Activated CD4-positive, alpha-beta T cell treated with anti-CD3 and anti-CD28 coated beads, Interleukin-2, amount 10 ng/mL, durations not matched to agents 7 days and 5 days (primary cell): ENCODE measurements at places on chromosomes 7 and 10. TPM values are rescaled to one million over a fixed set of nuclear protein-coding genes. Genes with fewer than 3 reads are reported as not detected.

GRCh38 chr10:42937649-42938180 is 139.2 kb upstream of the RET start:
- H3K27me3 ChIP-seq: peaks cover 14% of the 10 kb centered on the region
- peaks cover 11% of the 10 kb centered on the region for H3K4me1 ChIP-seq
- no peak for DNase-seq

DNA sequence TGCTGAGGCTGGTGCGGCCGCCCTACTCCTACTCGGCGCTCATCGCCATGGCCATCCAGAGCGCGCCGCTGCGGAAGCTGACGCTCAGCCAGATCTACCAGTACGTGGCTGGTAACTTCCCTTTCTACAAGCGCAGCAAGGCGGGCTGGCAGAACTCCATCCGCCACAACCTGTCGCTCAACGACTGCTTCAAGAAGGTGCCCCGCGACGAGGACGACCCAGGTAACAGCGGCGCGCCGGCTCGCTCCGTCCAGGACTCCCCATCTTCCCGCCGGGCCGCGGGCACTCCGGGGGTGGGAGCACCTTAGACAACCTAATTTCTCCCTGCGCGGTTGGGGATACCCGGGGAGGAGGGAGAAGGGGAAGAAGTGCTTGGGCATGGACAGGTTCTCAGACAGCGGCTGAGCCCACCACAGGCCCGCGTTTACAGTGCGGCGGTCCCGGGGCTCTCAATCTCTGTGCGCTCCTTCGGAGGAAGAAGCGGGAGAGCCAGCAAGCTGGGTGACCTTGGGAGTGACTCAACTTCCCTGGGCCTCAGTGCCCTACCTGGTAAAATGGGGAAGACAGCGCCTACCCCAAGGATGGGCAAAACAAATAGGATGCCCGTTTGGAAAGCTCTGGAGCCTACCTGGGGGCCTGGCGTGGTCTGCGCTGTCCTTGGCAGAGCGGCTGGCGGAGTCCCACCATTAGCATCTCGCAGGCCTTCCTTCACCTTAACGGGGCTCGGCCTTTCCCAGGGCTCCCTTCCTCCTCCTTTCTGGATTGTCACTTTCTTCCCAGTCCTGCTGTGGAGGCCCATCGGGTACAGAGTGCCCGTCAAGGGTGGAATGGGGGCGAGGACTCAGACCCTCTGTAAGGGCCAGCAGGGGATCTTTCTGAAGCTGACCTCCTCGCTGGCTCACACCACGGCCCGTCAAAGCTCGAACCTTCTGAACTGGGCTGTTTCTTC is 852 bp downstream of the FOXI2 start:
- H3K27me3 ChIP-seq: peaks cover 38% of the 10 kb centered on the region
- H3K27ac ChIP-seq: no peak overlapping the region
- H3K36me3 ChIP-seq: no peaks in the 10 kb centered on the region
- no peak overlapping the region for H3K4me3 ChIP-seq

- H3K4me3 ChIP-seq: no peak overlapping the region
- no peaks in the 10 kb centered on the region for H3K36me3 ChIP-seq
- H3K4me1 ChIP-seq: peaks cover 3% of the 10 kb centered on the region
- peak; percentile 76 for DNase-seq
- H3K27ac ChIP-seq: no peak overlapping the region
These were observed 175.1 kb downstream of the SEPTIN7 start for GRCh38 chr7:35975851-35976454.

Gene TSPAN15
- 3.6 TPM for total RNA-seq

DNA sequence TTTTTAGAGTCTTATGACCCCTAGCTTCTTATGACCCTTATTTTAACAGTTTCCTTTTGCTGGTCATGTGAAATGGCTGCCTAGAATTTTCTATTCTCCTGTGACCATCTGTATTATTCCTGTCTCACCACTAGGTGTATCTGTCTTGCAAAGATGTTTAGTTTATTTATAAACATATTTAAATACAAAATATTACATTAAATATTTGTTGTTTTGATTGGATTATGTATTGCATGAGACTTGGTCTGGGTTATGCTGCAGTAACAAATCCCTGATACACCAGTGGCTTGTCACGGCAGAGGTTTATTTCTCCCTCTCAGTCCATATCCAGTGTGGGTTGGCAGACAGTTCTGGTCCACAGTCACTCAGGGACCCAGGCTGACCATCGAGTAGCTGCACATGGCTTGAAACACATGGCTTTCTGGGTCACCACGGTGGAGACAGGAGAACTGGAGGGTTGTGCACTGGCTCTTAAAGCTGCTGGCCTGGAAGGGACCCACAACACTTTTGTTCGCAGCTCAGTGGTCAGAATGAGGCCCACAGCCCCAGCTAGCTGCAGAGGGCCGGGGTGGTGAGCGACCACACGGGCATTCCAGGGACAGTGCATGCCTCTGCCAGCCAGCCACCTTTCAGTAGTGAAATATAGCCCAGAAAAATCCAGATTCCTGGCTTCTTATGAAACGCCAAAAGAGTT is 7.4 kb downstream of the RASSF4 start:
- no peak overlapping the region for H3K4me3 ChIP-seq
- H3K36me3 ChIP-seq: no peaks in the 10 kb centered on the region
- H3K27ac ChIP-seq: no peak overlapping the region
- peaks cover 23% of the 10 kb centered on the region for H3K4me1 ChIP-seq
- no peak for DNase-seq

DNA sequence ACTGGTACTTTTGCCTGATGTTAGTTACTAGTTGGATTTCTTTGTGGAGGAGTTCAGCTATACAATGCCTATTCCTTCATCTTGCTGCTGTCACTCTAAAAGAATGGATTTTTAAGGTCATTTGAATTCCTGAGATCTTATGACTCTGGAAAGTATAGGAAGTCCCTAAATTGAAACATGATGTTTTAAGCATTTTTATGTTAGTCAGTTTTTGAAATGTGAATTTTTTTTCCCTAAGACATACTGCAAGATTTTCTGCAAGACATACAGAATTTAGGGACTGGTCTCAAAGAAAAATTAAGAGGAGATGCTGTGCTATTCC is 355.8 kb downstream of the SUGCT start:
- H3K27ac ChIP-seq: no peak overlapping the region
- DNase-seq: no peak
- H3K4me1 ChIP-seq: no peaks in the 10 kb centered on the region
- H3K27me3 ChIP-seq: peaks cover 2% of the 10 kb centered on the region
- H3K4me3 ChIP-seq: no peak overlapping the region

Gene FRG2B
- not detected for total RNA-seq

Gene C10orf67
- not detected for total RNA-seq

DNA sequence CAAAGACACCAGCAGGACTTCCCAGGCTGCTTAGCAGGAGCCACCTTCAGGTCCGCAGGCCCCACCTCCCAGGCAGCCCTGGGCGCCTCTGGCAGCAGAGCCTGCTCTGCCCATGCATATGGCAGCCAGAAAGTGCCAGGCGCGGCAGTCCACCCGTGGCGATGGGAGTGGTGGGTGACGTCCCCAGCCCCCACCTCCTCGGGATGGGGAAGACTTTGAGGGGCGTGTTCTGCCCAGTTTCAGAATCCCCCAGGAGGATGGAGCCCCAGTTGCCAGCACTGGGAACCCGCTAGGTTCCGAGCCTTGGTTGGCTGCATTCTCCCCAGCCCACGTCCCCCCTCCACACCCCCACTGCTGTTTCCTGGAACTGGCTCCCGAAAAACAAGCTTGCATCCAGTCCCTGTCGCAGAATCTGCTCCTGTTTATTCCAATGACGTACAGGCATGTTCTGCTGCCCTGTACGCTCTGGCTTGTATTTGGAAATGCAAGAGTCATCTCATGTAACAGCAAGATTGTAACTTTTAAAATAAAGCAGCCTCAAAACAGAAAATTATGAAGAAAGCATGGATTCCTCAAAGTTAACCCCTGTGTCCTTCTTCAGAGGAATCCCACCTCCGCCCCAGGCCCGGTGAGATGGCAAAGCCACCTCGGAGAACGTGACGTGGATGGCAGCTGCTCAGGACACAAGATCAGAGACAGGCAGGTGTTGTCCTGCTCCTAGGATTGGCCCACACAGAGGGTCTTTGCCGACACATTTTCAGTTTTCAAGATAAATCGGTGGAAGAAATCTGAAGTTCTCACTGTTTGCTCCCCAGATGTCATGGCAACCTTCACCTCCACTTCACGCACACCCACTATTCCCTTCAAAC is 87.8 kb upstream of the PPP2R2D start:
- H3K27me3 ChIP-seq: no peaks in the 10 kb centered on the region
- H3K4me1 ChIP-seq: no peaks in the 10 kb centered on the region
- no peak for DNase-seq
- H3K4me3 ChIP-seq: no peak overlapping the region
- no peaks in the 10 kb centered on the region for H3K36me3 ChIP-seq

DNA sequence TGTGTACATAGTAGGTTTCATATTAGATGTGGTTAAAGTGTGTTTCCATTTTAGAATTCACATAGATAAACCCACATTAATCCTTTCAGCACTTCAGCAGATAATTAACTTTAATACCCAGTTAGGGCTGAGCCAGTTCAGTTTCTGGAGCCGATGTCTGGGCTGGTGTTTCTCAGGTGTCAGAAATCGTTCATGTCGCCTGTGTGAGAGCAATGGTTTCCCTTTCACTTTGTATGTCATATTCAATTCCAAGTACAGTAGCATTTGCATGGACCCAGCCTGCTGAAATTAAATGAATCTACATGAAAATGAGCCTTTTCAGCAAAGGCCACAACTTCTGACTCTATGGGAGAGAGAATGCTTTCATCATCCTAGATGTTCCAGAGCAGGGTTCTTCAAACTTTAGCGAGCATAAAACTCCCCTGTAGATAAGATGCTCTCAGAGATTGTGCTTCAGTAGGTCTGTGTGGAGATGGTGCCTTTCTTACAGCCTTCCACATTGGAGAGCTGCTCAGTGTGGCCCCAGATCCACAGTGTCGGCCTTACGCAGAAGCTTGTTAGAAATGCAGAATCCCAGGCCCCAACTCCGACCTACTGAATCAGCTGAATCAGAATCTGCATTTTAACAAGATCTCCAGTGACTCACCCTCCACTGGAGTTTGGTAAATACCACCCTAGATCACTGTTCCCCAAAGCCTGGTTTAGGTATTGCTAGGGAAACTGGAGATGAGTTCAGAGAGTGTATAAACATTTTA is 19.6 kb downstream of the WIPF3 start:
- peaks cover 8% of the 10 kb centered on the region for H3K4me1 ChIP-seq
- no peak for DNase-seq
- H3K4me3 ChIP-seq: peak overlapping the region; percentile 44
- H3K36me3 ChIP-seq: no peaks in the 10 kb centered on the region
- peak overlapping the region; percentile 11 for H3K27ac ChIP-seq

DNA sequence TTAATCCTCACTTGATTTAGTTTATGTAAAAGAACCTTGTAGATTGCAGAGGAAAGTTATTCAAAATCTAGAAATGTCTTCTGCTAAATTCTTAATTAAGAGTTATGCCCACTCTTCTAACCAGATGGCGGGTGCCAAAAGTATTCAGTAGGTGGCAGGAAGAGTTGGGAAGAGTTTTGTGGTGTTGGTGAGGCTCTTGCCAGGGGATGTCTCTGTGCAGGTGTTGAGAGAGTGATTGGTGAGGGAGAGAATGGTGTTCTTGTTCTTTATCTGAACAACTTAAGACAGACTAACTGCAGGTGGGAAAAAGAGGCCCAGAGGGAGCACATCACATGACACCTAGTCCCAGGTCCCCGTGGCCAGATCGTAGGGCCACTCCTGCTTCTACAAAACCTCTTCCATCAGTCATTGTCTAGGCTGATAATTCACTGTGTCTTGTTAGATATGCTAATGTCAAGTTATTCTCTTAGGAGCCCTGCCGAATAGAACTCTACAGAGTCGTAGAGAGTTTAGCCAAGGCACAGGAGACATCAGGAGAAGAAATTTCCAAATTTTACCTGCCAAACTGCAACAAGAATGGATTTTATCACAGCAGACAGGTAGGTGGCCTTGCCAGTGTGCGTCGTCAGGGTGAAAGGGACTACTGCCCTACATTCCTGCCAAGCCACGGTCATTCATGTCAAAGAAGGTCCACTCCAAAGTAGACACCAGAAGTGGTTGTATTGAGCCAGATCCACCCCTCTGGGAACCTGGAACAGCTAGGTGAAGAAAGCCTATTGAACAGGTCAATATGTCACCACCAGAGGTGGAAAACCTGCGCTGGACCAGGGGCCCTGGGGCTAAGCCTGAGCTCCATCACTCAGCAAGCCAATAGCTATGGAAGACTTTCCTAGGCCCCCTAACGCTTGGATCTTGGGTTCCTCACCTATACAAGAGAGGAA is 3.4 kb downstream of the IGFBP1 start:
- no peaks in the 10 kb centered on the region for H3K36me3 ChIP-seq
- H3K27ac ChIP-seq: no peak overlapping the region
- no peak for DNase-seq
- H3K4me3 ChIP-seq: no peak overlapping the region
